Lower leg skin (tissue), 4 donors: ENCODE measurements at places on chromosomes 16 and 17. TPM values are rescaled to one million over a fixed set of nuclear protein-coding genes. Genes with fewer than 3 reads are reported as not detected.

SEZ6L2 gene
- 4.3 TPM for total RNA-seq

TBC1D3G gene
- total RNA-seq, result not detected

SLC52A1 gene
- total RNA-seq, result 3.4 TPM

DNA sequence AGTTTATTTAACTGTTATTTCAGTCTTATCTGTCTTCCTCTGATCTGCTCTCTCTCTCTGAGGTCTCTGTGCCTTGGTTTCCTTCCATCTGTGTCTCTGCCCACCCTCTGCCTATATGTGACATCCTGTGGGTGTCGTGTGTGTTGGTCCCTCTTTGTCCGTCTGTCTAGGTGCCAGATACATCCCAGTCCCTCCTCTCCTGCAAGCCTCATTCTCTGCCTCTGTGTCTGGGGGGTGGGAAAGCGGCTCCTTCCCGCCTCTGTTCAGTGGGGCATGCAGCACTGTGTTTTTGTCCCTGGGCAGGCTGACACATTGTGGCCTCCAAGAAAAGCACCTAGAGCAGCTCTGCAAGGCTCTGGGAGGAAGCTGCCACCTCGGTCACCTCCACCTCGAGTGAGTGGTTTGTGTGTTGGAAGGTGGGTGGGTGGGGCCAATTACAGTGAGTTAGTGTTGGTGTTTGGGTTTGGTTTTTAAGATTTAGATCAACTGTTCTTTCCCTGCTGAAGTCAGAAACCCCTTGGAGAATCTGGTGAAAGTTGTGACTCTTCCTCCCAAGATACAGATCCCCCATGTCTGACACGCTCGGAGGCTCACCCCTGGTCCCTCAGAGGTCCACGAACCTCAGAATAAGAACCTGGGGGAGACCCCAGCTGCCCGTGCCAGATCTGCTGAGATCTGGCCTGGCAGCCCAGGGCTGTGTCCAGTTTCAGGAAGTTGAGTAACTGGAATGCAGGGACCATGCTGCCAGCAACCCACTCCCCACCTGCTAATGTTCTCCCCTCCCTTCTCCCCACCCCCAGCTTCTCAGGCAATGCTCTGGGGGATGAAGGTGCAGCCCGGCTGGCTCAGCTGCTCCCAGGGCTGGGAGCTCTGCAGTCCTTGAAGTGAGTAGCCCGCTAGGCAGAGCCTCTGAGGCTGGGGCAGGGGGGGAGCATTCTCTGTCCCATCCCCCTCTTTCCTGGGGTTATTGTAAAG is 50.9 kb upstream of the CPNE2 start:
- no peak for DNase-seq

DNA sequence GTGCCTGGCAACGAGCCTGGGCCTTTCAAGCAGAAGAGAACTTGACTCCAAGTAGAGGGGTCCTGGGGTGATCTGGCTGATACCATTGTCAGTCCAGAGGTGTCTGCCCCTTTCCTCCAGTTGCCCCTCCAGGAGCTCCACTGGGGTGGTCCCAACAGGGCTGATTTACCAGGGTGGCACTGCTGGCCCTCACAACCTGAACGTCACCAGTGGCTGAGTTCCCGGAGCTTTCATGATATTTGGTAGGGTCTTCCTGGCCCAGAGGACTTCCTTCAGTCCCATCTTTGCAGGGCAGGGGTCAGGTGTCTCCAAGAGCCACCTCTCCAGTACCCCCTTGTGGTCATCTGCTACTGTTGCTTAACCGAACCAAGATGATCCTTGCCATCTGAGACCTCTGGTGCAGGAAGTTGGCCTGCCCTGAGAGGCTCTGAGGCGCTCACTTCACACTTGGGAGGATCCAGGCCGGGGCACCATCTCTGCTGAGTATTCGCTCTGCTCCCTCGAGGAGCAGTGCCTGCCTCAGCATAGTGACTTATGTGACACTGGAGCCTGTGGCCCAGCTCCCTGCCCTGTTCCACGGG is 3.5 kb downstream of the LIMD2 start:
- no peak for DNase-seq

DNA sequence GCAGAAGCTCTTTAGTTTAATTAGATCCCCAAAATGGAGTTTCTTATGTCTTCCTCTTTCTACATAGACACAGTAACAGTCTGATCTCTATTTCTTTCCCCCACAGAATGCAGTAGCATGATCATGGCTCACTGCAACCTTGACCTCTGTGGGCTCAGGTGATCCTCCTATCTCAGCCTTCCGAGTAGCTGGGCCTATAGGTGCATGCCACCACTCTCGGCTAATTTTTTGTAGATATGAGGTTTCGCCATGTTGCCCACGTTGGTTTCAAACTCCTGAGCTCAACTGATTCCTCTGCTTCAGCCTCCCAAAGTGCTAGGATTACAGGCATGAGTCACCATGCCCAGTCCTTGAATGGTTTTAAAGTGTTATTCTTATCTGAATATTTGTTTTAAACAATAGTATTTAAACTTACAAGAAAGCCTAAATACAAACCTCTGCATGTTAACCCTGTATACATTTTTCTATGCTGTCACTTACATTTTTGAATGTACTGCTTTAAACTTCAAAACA is 120.6 kb downstream of the GOSR1 start:
- peak; percentile 2 for DNase-seq

DNA sequence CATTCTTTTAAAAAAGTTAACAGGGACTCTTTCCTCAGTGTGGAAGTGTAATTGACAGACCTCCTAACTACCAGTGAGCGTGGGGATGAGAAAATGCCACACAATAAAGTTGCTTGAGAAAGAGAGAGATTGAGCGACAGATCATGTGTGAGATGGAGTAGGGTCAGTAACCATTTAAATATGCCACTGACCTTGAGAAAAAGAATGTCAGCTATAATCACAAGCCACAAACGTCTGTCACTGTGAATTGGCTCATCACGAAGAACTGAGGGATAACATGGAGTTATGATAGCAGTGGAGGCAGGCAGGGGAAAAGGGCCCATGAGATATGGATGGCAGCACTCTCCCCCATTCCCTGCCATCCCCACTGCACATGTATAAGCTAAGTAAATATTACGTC is 253.9 kb downstream of the SLC39A11 start:
- DNase-seq, result no peak

HSD17B1 gene
- total RNA-seq, result 4.1 TPM

DNA sequence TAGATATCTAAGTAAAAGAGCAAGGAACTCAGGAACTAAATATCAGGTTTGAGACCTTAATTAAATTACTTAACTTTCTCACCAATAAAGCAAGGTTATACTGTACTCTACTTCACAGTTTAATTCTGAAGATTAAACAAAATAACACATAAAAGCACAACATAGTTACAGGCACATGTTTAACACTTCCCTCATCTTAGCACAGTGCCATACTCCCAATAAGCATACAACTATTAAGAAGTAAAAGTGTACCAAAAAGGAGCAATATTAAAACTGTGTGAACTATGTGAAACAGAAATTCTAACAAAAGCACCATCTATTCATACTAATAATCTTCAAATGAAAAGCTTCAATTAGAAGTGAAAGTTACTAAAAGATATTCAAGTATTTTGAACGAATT is 2.2 kb downstream of the APPBP2 start:
- DNase-seq, result no peak

DNA sequence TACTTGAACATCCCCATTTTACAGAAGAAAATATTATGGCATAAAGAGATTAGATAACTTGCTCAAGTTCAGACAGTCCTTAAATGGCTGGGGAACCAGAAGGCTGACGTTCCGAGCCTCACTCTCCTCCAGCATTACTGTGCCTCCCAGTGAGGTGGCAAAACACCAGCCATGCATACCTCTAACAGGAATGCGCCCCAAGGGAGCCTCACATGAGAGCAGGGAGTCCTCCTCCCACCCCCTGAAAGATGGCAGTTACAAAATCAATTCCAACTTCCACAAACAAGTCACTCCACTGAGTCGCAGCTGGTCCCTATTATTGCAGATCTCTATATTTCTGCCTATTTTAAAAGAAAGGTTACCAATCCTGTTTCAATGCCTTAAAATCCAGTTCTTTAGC is 55.5 kb downstream of the ANKFY1 start:
- no peak for DNase-seq

- DNase-seq, result no peak
Observed at GRCh38 chr17:47973541-47973940, 2.6 kb downstream of the CDK5RAP3 start.

HAGHL gene
- total RNA-seq, result 4.5 TPM

DNA sequence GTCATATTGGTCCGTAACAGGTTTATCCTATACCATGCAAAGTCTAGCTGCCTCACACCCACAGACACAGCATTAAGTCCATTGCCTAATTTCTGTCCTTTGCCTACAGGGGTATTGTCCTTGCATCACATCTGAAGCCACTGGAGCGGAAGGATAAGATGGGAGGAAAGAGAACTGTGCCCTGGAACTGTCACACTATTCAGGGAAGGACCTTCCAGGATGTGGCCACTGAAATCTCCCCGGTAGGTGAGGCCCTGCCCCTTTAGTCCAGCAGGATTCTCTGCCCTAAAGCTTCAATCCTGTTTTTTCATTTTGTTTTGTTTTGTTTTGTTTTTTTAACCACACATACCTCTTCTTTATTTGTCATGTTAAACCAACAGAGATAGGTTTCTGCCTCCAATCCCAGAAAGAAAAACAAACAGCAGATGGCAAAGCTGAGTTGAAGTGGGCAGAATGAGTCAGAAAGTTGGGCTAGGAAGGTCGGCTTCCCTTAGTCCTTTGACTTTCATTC is 2.2 kb upstream of the EFTUD2 start:
- no peak for DNase-seq

DNA sequence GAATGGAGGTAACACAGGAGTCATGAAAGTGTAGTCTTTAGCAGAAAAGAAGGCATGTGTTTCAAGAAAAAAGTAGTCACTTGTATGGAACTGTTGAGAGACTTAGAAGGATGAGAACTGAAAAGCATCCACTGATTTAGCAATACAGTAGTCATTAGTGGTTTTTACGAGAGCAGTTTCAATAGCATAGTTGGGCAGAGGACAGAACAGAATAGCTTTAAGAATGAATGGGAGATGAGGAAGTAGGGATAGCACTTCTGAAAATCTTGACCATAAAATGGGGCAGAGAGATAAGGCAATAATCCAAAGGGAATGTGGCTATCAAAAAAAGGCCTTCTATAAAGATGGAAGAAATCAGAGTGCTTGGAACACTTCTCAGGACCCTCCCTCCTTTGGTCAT is 64.8 kb upstream of the C17orf78 start:
- DNase-seq, result no peak

DNA sequence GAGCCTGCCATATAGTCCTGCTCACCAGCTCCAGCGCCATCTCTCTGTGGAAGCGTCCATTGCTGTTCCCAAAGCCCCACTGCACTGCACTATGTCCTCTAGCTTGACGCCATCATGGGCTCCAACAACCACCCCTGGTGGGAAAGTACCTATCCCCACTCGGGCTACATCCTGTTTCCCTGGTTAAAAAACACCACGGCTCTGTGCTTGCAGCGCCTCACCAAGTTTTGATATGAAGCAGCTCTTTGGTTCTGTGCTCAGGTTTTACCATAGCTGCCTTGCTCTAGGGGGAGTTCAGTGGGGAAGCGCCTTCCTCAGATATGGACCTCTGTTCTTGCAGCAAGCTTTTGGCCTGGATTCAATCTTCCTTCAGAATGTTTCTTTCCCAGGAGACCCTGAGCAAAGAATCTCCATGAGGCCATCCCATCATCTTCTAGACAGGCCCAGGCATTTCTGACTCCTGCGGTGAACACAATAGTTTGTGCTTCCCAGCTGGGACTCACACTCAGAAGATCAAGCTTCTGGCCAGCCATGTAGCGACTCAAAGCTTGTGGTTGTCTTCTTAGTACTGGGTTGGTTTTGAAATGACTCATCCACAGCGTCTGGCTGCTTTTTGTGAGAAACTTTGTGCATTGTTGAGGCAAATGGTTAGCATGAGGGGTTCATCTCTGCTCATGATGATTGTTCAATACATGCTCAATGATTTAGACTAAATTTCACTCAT is 39.5 kb downstream of the DYNLRB2 start:
- peak; percentile 28 for DNase-seq

- DNase-seq, result no peak
Observed at GRCh38 chr17:6894206-6894528, 62.6 kb upstream of the TEKT1 start.

ANKRD40CL gene
- total RNA-seq, result not detected

AHSP gene
- total RNA-seq, result not detected

GRCh38 chr17:73942703-73943415 is 260.6 kb upstream of the RPL38 start:
- no peak for DNase-seq

- no peak for DNase-seq
Observed at GRCh38 chr16:72744076-72744793, 303.7 kb downstream of the ZFHX3 start.

HS3ST3A1 gene
- 8.7 TPM for total RNA-seq

DNA sequence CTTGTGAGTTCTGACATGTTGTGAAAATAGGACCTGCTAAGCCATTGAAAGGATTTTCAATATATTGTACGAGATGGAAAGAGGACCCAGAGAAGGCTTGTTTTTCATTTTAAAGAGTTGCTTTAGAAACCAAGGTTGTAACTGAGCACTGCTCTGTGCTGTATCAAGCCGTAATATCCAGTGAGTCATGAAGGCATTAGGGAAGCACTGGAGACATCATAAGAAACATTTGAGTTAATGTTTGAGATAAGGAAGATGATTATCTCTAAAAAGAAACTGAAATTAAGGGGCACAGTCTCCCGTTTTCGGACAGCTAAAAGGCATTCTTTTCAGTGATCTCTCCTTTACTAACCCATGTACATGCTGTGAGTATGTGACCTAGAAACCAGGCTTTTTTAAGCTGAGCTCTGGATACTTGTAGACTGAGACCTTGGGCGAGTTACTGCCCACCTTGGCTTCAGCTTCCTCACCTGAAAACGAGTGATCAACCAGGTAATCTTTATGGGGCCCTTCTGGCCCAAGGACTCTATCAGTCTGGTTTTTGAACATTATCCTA is 149.2 kb upstream of the TBX2 start:
- DNase-seq, result no peak

TNRC6A gene
- total RNA-seq, result 25.9 TPM

- no peak for DNase-seq
Observed at GRCh38 chr16:85448557-85449190, 164.4 kb upstream of the GSE1 start.

- DNase-seq, result no peak
Observed at GRCh38 chr16:2716948-2717347, 3.1 kb downstream of the PRSS27 start.
